ENCODE measurements at places on chromosomes 16 and 17.

DNA sequence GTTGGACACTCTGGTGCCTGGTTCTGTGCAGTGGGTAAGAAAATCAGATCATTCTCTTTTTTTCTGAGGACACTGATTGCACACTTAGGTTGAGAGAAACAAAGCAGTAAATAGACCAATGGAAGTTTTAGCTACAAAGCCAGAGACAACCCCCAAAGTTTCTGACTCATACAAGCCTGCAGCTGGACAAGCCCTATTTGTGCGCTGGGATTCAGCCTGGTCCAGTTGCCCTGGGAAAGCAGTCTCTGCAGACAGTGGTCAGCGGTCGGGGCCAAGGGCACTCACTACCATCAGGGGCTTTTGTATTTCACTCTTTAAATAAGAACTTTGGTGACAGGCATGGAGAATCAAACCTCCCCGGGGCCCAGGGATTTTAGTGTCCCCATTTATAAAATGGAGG, 6.0 kb upstream of the RHBDL3 start:
- DNase-seq, result peak; percentile 60

DNA sequence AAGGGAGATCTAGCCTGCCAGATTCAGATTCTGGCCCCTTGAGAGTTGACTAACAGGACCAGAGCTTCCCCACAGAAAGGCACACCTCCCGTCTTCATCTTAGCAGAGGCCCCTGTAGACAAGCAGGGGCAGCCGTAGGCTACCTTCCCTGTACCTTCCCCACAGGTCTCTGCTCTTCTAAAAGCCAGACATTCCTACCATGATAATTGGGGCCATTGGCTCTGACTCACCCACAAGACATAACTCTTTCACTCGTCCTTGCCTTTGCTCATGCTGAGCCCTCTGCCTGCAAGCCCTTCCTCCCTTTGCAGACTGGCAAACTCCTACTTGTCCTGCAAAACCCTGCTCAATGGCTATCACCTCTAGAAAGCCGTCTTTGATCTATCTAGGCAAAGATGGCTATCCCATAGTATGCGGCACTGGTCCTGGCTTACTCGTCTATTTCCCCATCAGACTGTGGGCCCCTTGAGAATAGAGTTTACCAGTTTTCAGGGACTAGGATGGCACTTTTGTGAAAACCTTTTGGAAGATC, 43.8 kb downstream of the PIMREG start:
- DNase-seq, result no peak

- DNase-seq, result peak; percentile 78
Measured at GRCh38 chr16:12095275-12096156, 119.0 kb downstream of the SNX29 start.

- DNase-seq, result no peak
Measured at GRCh38 chr17:15145621-15146020, 119.5 kb downstream of the PMP22 start.

GRCh38 chr17:49976163-49976827, 7.3 kb downstream of the DLX4 start:
- no peak for DNase-seq

GRCh38 chr16:49866595-49867071, 10.7 kb upstream of the ZNF423 start:
- no peak for DNase-seq

DNA sequence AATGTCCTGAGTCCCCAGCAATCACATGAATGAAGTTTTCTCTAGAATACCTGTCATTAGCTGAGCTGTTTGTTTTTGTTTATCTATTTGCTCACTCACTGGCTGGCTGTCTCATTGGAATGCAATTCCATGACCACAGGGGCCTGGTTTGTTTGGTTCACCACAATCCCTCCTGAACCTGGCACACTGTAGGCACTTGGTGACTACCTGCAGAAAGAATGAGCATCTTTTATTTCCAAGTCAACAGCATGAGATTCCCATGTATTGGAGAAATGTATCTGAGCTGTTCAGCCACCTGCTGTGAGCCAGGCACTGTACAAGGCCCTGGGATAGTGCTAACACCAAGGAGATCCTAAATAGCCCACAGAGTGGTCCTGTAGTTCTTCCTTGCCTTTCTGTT, 345.1 kb downstream of the XYLT1 start:
- no peak for DNase-seq
